ENCODE measurements at places on chromosomes 12 and 14.

GRCh38 chr14:99513946-99514551 lies 32.8 kb downstream of the CCNK start:
- no peak for DNase-seq

- no peak for DNase-seq
These were observed 171.1 kb downstream of the RPAP3 start for GRCh38 chr12:47534695-47535094.

DNA sequence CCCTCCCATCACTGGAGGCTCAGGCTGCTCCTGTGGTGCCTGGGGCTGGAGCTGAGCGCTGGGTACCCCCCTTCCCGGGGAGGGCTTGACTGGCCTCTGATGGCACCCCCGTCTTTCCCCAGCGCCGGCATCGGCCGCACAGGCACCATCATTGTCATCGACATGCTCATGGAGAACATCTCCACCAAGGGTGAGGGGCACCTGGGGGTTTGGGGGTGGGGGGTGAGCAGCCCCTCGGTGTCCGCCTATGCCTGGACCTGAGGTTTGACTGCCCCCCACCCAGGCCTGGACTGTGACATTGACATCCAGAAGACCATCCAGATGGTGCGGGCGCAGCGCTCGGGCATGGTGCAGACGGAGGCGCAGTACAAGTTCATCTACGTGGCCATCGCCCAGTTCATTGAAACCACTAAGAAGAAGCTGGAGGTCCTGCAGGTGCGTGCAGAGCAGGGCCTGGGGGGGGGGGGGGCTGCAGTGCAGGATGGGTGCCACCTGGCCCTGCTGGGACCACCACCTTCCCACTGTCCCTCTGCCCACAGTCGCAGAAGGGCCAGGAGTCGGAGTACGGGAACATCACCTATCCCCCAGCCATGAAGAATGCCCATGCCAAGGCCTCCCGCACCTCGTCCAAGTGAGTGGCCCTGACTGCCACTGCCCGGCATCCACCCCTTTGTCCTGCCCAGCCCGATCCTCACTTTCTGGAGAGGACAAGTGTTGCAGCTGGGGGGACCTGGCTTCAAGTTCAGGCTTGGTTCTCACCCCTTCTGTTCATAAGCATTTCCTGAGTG lies 8.8 kb downstream of the PTPN6 start:
- DNase-seq: no peak

DNA sequence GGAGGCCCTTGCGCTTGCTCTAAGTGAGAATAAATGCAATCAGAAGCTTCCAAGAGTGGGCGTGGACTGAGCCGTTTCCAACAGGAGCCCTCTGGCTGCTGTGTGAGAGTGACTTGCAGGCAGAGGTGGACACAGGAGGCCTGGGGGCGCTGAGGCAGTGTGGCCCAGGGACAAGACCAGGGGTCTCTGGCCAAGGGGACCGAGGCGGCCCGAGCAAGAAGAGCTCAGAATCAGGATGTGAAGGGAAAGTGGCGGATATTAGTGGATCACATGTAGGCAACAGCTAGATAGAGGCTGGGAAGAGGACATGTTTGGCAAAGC lies 8.6 kb downstream of the RIMBP2 start:
- no peak for DNase-seq

- DNase-seq: no peak
These were observed 59.7 kb downstream of the MGAT4C start for GRCh38 chr12:86196465-86196864.

GRCh38 chr14:55537782-55538181 lies 42.2 kb upstream of the KTN1 start:
- no peak for DNase-seq

- no peak for DNase-seq
These were observed 5.0 kb downstream of the PTPN6 start for GRCh38 chr12:6956021-6956727.

DNA sequence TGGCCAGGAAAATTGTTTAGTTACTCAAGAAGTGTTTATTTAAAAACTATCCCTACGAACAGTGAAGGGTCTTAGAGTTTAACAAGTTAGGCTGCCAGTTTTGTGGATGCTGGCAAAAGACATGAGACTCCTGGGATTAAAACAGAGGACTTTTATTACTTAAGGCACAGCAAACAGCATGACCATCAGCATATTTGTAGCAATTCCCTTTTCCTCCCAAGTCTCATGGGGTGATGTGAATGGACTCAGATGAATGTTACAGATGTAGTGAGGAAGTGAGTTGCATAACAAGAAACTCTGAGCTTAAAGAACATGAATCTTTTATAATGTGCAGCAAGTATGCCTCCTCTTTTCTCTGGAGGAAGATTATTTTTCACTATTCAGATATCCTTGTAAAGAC lies 695.8 kb downstream of the RPS29 start:
- DNase-seq: no peak

- no peak for DNase-seq
These were observed 61.5 kb downstream of the KCNMB4 start for GRCh38 chr12:70427611-70428010.

DNA sequence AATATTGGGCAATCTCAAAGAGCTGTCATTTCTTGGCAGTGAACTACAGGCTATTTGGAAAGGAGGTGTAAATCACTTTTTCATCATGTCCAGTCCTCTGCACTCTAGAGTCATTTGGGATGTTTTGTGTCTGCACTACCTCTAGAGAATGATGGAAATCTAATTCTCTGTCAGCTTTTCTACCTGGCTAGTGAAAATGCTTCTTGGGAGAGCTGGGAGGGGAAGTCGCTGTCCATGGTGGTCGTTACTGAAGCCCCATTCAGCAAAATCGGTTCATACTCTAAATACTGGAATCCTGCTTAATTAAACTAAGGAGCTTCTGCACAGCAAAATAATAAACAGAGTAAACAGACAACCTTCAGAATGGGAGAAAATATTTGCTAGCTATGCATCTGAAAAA lies 251.8 kb downstream of the APAF1 start:
- DNase-seq: no peak

DNA sequence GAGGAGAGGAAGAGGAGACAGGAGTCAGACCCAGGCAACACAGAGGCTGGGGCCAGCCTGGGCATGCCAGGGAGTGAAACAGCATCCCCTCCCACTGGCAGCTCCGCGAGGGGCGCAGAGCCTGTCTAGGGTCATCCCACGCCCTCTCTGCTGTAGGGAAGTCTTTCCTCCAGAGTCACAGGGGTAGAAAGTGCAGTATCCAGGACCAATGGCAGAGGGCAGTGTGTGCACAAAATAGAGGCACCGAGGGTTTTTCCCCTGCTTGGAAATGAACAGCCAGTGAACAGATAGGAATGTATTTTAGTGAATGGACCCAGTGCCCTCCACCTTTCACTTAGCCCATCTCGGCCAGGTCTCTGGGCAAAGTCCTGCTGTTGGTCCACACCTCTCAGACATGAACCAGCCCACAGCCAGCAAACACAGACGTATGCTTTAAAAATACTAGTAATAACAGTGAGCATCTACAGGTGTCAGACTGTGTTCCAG lies 9.4 kb upstream of the KRT74 start:
- DNase-seq: peak; percentile 44

GRCh38 chr12:55931780-55932550 lies 1.0 kb downstream of the DGKA start:
- DNase-seq: no peak

DNA sequence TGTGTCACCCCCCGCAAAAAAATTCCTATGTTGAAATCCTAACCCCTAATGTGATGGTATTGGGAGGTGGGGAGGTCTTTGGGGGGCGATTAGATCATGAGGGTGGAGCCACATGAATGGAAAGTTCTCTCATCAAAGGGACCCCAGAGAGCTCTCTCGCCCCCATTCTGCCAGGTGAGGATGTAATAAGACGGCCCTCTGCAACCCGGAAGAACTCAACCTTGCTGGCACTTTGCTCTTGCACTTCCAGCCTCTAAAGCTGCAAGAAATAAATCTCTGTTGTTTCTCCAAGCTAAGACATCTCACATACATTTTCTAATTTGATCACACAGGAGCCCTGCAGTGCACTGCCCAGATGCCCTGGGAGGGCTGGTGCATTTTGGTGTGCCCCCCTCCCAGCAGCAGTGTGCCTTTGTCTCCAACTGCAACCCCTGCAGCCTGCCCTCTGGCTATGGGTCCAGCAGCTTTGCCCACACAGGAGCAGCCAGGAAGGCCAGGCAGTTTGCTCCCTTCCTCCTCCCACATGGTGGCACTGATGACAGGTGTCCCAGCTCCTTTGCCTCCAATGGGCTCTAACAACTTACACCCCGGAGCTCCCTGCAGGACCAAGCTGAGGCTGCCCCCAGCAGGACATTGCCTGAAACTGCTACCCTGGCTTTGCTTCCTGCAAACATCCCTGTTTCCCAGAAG lies 59.3 kb downstream of the C14orf132 start:
- peak; percentile 65 for DNase-seq

DNA sequence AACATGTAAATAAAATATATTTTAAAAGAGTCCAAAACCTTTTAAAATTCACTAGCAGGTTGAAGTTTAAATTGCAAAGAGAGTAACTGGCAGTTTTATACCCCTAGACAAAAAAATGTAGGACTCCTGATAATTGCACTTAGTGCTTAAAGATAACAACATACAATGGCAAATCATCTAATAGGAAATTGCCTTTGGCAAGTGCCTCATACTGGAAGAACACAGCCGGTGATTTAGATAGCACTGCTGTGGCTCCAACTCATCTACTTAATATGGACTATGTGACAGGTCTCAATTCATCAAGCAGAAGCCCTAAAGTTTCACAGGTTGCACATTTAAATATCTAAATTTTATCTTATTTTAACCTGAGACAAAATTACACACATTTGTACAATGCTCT lies 13.4 kb downstream of the C12orf50 start:
- DNase-seq: no peak

DNA sequence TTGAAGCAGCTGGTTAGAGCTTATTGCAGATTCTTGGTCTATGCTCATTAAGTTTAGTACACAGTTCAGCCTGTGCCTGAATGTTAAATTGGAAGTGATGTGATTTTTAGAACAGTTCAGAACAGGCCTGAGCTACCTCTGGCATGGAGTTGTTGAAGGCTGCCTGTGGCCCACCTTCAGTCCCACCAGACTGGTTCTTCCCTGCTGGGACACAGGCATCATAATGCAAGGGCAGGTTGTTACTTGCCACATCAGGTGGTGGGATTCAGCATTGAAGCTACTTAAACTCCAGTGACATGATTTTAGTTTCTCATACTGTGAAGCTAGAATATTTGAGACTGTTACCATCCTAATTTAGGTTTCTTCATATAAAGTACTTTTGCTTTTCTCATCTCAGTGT lies 49.4 kb downstream of the PROX2 start:
- DNase-seq: no peak

- DNase-seq: no peak
These were observed 5.8 kb upstream of the HOXC12 start for GRCh38 chr12:53948650-53949593.

DNA sequence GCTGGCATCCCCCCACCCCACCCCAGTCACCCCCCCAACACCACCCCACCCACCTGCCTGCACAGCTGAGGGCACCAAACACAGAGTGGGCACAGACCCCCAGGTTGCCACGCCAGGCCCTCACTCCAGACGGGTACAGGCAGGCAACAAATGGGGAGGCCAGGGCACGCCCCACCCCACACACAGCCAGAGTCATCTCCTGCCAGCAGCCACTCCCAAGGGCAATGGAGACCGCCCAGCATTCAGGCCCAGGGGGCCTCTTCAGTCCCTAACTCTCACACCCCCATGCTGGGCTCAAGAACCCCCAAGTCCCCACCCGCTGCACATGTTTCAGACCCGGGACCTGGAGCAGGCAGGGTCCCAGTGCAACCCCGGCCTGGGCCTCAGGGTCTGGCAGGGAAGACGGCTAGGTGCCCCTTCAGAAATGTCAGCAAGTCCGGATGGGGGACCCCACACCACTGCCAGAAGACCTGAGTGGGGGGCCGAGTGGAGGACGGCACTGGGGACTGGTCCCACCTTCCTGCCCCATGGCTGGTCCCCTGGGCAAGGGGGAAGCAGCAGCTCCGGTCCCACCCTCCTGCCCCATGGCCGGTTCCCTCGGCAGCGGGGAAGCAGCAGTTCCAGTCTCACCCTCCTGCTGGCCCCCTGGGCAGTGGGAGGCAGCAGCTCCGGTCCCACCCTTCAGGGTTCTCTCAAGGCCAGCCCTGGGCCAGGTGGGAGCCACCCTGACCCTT lies 11.9 kb downstream of the AKT1 start:
- no peak for DNase-seq

DNA sequence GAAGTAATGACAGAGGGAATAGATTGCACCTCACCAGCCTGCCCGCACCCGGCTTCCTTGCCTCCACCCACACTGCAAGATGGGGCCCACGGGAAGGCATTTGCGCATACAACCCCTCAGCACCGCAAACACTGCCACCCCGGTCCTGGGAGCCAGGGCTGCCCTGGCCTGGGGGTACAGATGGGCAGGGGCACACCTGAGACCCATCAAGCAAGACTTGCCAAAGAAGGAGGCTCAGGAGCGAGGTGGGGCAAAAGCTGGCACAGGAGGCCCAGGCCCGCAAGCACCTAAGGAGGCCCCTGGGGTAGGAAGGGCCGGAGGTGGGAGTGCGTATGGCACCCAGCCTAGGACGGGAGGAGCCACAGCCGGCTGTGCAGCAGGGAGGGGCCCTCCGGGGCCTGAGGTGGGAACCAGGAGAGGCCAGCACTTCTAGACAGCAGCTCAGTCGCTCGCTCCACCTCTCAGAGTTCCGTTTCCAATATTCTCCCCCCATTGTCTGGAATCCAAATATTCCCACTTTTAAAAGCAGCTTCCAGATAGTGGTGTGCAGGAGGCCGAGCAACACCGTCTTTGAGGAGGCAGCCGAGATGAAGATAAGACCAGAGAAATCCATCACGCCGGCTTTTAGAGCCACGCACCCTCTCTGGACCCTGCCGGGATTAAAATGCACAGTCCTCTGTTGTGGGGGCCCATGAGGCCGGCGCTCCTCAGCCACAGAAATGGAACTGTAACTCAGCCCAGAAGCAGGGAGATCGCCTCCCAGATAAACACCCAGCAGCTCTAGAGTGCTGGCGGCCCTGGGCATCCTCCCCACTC lies 12.2 kb upstream of the C14orf180 start:
- DNase-seq: no peak

- DNase-seq: no peak
These were observed 4.5 kb upstream of the GOLGA5 start for GRCh38 chr14:92789457-92790089.

- DNase-seq: peak; percentile 90
These were observed at the start of gene E2F7 for GRCh38 chr12:77065361-77066204. Gene E2F7 (minus strand): TSS chr12:77065569. CDS start chr12:77064635, 934 bp downstream.

GRCh38 chr12:94756789-94757188 lies 106.4 kb upstream of the TMCC3 start:
- no peak for DNase-seq

DNA sequence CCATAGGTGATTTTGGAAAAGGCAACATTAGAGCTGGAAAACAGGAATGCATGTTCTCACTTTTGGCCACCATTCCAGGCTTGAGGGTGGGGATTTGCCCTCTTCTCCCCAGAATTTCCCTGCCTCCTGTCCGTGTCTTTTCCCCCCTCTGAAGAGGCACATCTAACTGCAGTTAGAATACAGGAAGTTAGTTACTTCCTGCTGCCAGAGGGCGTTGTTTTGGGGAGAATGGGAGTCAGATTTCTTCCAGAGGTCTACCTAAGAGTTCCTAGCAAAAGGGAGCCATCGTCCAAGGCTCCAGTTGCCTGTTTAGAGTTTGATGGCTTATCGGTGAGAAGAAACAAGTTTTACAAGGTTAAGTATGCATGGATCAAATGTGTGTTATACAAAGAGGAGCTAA lies 112.8 kb upstream of the IGF1 start:
- no peak for DNase-seq

GRCh38 chr12:94717108-94717507 lies 66.8 kb upstream of the TMCC3 start:
- no peak for DNase-seq

All from kidney capillary endothelial cell (primary cell).